ENCODE measurements at places on chromosomes 6 and 20. TPM values are rescaled to one million over a fixed set of nuclear protein-coding genes. Genes with fewer than 3 reads are reported as not detected.

RGS17 gene
- 0.09 TPM for total RNA-seq

DDO gene
- 11.1 TPM for total RNA-seq

DNA sequence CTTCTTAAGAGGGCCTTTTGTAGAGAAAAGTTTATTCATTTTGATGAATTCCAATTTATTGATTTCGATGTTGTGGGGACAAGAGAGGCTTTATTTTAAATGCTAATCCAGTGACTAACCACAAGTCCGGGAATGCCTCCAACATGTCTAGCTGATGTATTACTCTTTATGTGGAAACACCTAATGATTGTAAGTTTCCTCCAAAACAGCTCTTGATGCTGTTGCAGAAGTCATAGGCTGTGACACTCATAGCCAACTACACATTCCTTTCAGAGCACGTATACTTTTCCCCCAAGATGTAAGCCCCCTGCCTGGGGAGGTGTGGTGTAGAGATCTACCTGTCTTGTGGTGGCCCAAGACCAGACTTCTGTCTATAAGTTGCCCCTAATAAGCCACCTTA, 61.3 kb upstream of the RNF24 start:
- H3K4me1 ChIP-seq, result no peaks in the 10 kb centered on the region
- H3K36me3 ChIP-seq, result no peaks in the 10 kb centered on the region
- no peaks in the 10 kb centered on the region for H3K27me3 ChIP-seq

- no peak overlapping the region for H3K4me3 ChIP-seq
- no peak overlapping the region for H3K27ac ChIP-seq
- H3K27me3 ChIP-seq, result no peaks in the 10 kb centered on the region
Measured at GRCh38 chr6:154782193-154782592, 49.0 kb downstream of the SCAF8 start.

CRISP3 gene
- total RNA-seq, result 0.08 TPM

- no peaks in the 10 kb centered on the region for H3K36me3 ChIP-seq
- no peaks in the 10 kb centered on the region for H3K4me1 ChIP-seq
- H3K4me3 ChIP-seq, result peak within 1 kb of the TSS; percentile 61
- H3K27ac ChIP-seq, result no peak within 1 kb of the TSS
Measured at GRCh38 chr6:134317471-134318131, at the start of gene SGK1. Gene SGK1, minus strand, starts transcription at chr6:134318112. Its CDS starts 652 bp downstream, at chr6:134317460.

DNA sequence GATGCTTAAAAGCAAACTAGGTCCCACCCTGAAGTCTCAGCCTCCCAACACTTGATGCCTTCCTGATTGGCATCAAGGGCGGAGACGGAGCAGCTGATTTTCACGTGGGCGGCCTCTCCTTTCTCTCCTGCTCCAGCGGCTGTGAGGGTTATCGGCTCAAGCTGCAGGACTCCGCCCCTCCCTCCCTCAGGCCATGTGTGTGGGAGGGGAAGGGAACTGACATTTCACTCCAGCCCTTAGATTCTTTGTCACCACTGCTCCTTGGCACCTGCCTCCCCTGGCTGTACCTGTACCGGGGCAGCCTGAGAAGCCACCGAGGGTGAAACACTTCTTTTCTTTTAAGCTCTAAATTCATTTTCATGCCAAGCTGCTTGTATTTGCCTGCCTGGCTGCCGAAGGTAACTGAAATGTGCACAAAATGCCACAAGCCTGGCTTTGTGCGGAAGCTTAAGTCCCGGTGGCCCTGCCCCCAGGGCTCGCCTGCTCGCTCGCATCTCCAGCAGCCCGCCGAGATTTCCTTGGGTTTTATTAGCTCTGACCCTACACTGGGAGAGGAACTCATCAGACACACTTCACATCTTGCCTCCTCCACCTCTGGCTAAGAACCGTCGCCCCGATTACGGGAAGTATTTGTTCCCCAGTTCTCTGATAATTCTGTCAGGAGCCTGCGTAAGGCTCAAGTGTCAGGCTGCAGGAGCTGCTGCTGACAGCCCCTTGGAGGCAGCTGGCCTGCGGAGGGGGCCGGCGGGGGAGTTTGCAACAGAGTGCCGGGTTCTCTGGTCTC, 9.6 kb upstream of the CPNE5 start:
- no peaks in the 10 kb centered on the region for H3K4me1 ChIP-seq
- no peak overlapping the region for H3K4me3 ChIP-seq
- DNase-seq, result peak; percentile 74
- H3K36me3 ChIP-seq, result no peaks in the 10 kb centered on the region
- no peaks in the 10 kb centered on the region for H3K27me3 ChIP-seq

GRCh38 chr6:37340639-37340943, 13.2 kb upstream of the RNF8 start:
- no peak overlapping the region for H3K27ac ChIP-seq
- H3K4me1 ChIP-seq, result no peaks in the 10 kb centered on the region
- H3K4me3 ChIP-seq, result no peak overlapping the region
- no peak for DNase-seq
- no peaks in the 10 kb centered on the region for H3K36me3 ChIP-seq

GRCh38 chr6:163123098-163123497, 291.4 kb upstream of the QKI start:
- DNase-seq, result no peak
- no peaks in the 10 kb centered on the region for H3K4me1 ChIP-seq
- no peaks in the 10 kb centered on the region for H3K36me3 ChIP-seq
- H3K27me3 ChIP-seq, result no peaks in the 10 kb centered on the region

- no peaks in the 10 kb centered on the region for H3K4me1 ChIP-seq
- no peak overlapping the region for H3K4me3 ChIP-seq
- H3K27me3 ChIP-seq, result no peaks in the 10 kb centered on the region
- no peak overlapping the region for H3K27ac ChIP-seq
- no peak for DNase-seq
Measured at GRCh38 chr20:45576995-45577394, 2.1 kb downstream of the WFDC8 start.

DNA sequence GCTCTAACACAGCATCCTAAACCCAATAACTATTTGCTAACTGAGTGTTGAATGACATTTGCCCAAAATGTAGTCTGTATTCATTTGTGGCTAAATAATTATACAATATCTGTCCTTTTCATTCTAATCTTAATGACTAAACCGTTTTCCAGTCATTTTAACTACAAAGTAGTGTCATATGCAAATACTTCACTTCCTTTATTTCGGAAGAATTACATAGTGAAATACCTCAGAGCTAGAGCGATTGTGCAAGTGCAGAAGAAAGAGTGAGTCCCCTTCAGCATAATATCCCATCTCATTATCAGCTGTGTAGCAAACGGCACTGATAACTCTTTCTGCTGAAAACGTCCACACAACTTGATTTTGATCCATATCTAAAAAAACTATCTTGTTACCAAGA, 66.2 kb downstream of the ROS1 start:
- no peaks in the 10 kb centered on the region for H3K27me3 ChIP-seq
- H3K36me3 ChIP-seq, result no peaks in the 10 kb centered on the region
- no peak for DNase-seq
- H3K4me3 ChIP-seq, result no peak overlapping the region
- H3K4me1 ChIP-seq, result no peaks in the 10 kb centered on the region
- no peak overlapping the region for H3K27ac ChIP-seq

DNA sequence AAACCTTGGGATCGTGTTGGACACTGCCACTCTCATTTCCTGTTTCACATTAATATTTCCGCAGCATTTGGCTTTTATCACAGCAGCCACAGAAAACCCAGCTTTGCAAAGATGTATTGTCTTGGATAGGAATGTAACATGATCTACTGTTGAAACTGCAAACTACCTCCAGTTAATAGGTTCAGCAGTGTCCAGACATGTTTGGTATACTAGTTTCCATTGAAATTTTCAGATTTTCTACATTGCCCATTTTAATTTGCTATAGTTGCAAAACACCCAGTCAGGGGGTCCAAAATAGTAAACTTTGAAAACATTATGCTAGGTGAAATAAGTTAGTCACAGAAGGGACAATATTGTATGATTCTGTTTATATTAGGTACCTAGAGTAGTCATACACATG, 3.3 kb downstream of the ANKRD6 start:
- no peaks in the 10 kb centered on the region for H3K36me3 ChIP-seq
- no peak for DNase-seq
- H3K4me1 ChIP-seq, result peaks cover 4% of the 10 kb centered on the region
- H3K27ac ChIP-seq, result no peak overlapping the region
- H3K27me3 ChIP-seq, result no peaks in the 10 kb centered on the region

CST3 gene
- 153 TPM for total RNA-seq

- no peak overlapping the region for H3K27ac ChIP-seq
- no peaks in the 10 kb centered on the region for H3K27me3 ChIP-seq
- no peak for DNase-seq
- no peaks in the 10 kb centered on the region for H3K4me1 ChIP-seq
Measured at GRCh38 chr6:107653183-107653580, 163.3 kb downstream of the SOBP start.

PLAGL1 gene
- 2.6 TPM for total RNA-seq

ANKEF1 gene
- 1.6 TPM for total RNA-seq

- H3K36me3 ChIP-seq, result no peaks in the 10 kb centered on the region
- H3K4me1 ChIP-seq, result peaks cover 2% of the 10 kb centered on the region
- no peaks in the 10 kb centered on the region for H3K27me3 ChIP-seq
- DNase-seq, result peak; percentile 43
- H3K4me3 ChIP-seq, result peak overlapping the region; percentile 65
Measured at GRCh38 chr6:10720265-10720959, 2.5 kb upstream of the TMEM14C start.

HSPA12B gene
- total RNA-seq, result 1.8 TPM

SLC2A10 gene
- total RNA-seq, result 8.0 TPM

DNA sequence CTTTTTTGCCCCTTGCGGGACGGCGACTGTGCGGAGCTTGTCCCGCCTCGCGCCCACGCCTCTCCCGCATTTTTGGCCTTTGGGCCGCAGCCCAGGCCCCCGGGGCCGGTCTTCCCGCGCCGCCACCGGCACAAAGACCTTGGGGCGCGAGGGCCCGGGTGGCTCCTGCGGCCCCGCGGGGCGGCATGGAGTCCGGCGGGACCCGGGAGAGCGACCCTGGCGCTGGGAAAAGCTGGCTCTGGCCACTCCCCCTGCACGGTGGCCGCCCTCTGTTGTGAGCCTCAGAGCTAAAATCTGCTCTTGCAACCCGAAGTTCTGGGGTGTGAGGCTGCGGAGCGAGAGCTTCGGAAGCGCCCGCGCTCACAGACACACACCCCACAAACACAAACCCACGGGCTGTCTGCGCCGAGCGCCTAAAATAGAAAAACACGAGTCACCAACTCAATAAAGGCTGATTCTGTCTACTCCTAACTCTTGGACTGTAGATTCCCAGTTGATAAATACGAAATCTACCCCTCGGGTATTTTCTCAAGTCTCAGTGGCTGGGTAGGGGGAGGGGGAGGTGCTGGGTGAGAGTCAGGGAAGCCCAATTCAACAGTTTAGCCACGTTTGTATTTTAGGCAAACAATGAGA, 496 bp upstream of the BEND3 start:
- peak; percentile 55 for DNase-seq
- H3K4me1 ChIP-seq, result peaks cover 21% of the 10 kb centered on the region
- H3K36me3 ChIP-seq, result no peaks in the 10 kb centered on the region

GRCh38 chr6:121971931-121972335, 427.5 kb upstream of the HSF2 start:
- DNase-seq, result no peak
- no peaks in the 10 kb centered on the region for H3K36me3 ChIP-seq
- no peaks in the 10 kb centered on the region for H3K4me1 ChIP-seq
- no peak overlapping the region for H3K27ac ChIP-seq
- H3K4me3 ChIP-seq, result no peak overlapping the region

DNA sequence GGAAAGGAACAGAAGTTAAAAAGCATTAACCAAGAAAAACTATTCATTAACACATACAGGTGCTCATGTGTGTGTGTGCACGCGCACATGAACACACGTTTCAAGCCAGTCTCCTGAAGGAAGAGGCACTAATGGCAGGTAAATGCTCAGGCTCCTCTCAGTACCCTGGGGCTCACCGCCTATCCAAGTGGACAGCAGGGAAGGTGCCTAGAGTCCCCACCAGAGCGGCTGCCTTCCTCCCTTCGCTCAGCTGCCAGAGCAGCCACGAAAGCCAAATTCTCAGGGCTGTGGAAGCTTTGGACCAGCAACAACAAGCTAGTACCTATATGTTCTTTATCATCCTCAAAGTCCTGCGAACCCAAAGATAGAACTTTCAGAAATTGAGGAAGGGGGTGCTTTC, 42.6 kb downstream of the PLCG1 start:
- no peaks in the 10 kb centered on the region for H3K27me3 ChIP-seq
- H3K36me3 ChIP-seq, result peaks cover 4% of the 10 kb centered on the region
- H3K27ac ChIP-seq, result no peak overlapping the region
- DNase-seq, result no peak

DNA sequence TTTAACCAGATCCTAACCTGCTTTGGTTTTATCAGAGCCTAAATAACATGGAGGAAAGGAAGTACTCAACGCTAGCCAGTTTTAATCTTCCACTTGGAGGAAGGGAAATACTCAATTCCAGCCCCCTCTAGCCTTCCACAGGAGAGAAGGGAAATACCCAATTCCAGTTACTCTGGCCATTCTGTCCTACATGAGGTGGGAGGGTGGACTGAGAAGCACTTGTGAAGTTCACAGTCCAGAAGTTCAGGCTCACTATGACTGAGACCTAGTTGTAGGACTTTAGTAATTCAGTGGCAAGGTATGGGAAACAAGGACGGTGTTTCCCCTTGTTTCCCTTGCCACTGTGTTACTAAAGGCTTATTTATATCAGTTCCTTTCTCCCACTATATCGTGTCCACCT, 672.0 kb downstream of the RFPL4B start:
- H3K36me3 ChIP-seq, result no peaks in the 10 kb centered on the region
- DNase-seq, result no peak
- no peaks in the 10 kb centered on the region for H3K27me3 ChIP-seq

TGM3 gene
- 0.08 TPM for total RNA-seq

DNA sequence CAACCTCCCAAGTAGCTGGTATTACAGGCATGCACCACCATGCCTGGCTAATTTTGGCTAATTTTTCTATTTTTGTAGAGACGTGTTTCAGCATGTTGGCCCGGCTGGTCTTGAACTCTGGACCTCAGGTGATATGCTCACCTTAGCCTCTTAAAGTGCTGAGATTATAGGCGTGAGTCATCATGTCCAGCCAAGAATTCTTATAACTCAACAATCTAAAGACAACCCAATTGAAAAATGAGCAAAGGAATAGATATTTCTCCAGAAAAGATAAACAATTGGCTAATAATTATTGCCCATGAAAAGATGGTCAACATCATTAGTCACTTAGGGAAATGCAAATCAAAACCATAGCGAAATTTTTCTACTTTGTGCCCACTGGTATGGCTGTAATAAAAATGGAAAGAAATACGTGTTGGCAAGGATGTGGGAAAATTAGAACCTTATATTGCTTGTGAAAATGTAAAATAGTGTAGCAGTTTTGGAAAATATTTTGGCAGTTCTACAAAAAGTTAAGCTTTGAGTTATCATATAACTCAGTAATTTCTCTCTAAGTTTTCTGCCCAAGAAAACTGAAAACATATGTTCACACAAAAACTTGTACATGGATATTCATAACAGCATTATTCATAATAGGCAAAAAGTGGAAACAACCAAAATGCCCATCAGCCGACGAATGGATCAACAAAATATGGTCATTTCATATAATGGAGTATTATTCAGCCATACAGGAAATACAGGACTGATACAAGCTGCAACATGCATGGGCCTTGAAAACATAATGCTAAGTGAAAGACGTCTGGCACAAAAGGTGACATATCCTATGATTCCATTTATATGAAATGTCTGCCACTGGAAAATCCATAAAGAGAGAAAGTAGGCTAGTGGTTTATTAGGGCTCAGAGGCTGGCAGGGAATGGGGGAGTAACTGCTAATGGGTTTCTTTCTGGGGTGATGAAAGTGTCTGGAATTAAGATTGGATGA, 87.8 kb downstream of the UTRN start:
- no peak for DNase-seq
- no peaks in the 10 kb centered on the region for H3K4me1 ChIP-seq
- H3K4me3 ChIP-seq, result no peak overlapping the region
- no peaks in the 10 kb centered on the region for H3K27me3 ChIP-seq

AVP gene
- not detected for total RNA-seq

GRCh38 chr6:31821301-31822035, 6.1 kb upstream of the HSPA1B start:
- peak overlapping the region; percentile 98 for H3K27ac ChIP-seq
- H3K36me3 ChIP-seq, result no peaks in the 10 kb centered on the region
- DNase-seq, result peak; percentile 87
- H3K4me1 ChIP-seq, result peaks cover 23% of the 10 kb centered on the region
- H3K27me3 ChIP-seq, result no peaks in the 10 kb centered on the region

All from liver (tissue), 10 donors.